ENCODE measurements at places on chromosomes 6 and 20.

DNA sequence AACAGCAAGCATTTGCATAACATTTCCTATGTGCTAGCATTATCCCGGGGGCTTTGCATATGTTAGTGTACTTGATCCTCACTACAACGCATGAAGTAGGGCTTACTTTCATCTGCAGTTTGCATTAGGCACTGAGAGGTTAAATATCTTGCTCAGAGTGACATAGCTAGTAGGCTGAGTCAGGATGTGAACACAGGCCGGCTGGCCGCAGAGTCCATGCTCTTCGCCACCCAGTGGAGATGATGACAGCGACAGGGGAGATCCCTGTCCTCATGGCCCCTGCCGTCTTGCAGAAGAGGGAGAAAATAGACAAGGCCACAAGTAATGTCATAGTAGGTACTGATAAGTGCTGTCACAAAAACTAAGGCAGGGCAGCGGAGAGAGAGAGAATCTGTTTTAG is 46.9 kb downstream of the LYRM4 start:
- DNase-seq, result no peak

DNA sequence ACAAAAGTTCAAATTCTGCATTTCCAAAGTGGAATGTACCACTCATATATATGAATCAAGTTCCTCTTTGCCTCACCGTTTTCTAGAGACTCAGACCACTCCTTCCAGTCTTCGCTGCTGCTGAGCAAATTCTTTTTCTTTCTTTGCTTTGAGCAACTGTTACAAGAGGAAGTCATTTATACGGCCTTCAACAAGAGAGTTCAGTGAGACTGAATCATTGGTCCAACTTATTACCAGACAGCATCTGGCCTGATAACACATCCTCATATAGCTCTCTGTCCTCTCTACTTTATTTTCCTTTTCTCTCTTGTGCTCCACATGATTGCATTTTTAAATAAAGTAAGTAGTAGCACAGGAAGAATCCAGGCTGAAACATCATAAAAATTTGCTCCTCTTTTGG is 652.7 kb downstream of the PHF3 start:
- DNase-seq, result no peak

GRCh38 chr6:136326038-136326553 is 36.5 kb upstream of the BCLAF1 start:
- DNase-seq, result no peak

DNA sequence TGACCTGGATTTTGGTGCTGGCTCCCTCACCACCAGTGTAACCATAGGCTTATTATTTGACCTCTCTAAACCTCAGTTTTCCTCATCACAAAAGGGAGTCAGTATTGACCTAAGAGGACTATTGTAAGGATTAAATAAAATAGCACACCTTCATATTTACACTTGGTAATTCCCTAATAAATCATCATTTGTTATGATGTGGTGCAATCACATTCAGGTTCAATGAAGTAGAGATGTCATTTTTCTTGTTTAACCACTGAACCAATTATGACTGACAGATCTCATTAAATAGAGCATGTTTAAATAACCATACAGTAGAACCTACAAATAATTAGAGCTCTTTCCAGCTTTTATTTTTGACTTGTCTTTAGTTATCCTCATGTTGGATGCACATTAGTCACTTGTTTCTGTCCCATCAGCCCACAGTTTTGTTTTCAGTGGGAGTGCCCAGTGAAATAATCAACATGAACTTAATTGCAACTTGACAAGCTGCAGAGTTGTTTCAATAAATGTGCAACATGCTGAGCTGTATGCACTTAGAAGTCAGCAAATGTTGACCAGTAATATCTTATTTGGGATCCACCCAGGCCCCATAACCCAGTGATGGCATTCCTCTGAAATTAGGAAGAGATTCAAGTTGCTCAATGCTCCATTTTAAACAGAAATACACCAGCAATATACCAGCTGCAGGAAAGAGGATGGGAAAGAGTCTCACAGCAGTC is 451.7 kb upstream of the MARCKS start:
- DNase-seq, result no peak

DNA sequence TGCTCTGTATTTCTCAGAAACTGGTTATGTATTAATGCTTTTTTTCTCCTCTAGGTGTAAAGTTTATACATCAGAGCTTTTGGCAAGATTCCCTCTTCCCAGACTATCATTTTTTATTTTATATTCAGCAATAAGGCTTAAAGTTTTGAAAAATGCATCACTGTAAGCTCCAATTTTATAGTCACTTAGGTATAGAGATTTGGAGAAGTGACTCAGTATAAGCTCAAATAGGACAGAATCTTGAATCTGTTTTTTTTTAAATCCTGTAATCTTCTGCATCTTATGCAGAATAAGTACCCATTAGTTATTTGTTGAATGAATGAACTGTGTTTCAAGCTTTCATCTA is 1.0 kb downstream of the NCOA7 start:
- no peak for DNase-seq
